H1 (cell line): ENCODE measurements at places on chromosomes 1 and 21. TPM values are rescaled to one million over a fixed set of nuclear protein-coding genes. Genes with fewer than 3 reads are reported as not detected.

DNA sequence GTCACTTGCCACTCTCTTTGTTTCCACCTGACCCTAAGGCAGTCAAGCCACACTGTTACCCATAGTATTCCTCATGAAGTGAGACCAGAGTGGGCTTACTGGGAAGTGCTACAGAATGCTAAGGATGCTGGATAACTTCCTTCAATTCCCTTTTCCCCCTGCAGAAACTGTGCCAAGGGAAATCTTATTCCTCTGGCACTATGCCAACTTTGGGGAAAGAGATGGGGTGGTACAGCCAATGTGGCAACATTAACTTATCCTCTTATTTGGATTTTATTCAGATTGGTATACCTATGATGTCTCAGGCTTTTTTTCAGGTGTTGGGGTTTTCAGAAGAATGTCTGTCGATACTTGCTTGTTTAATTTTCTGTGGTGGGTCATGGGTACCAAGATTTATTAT is 599.4 kb upstream of the PBX1 start:
- H3K4me1 ChIP-seq: no peaks in the 10 kb centered on the region
- no peak overlapping the region for H3K27ac ChIP-seq
- no peak overlapping the region for H3K4me3 ChIP-seq
- H3K36me3 ChIP-seq: no peaks in the 10 kb centered on the region
- DNase-seq: no peak
- H3K27me3 ChIP-seq: no peaks in the 10 kb centered on the region

GRCh38 chr1:19735440-19736127 is 64.1 kb downstream of the TMCO4 start:
- H3K36me3 ChIP-seq: no peaks in the 10 kb centered on the region
- H3K27ac ChIP-seq: no peak overlapping the region
- no peak for DNase-seq
- no peaks in the 10 kb centered on the region for H3K27me3 ChIP-seq
- no peak overlapping the region for H3K4me3 ChIP-seq

DNA sequence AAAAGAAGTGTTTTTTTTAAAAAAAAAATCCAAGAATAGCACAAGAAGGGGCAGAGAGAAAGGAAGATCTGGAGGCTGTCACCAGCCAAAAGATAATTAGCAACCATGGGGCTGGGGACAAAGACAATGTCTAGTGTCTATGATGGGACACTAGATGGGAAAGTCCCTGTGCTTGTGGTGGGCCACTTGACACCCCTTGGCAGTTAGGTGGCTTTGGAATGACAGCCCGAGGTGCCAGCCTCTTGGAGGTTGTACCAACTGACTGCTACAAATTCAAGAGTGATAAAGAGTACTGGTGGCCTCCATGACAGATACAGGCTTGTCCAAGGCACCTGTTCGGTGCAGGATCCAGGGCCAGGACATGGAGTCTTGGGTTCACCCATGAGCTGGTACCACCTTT is 21.6 kb downstream of the ATP2B4 start:
- no peaks in the 10 kb centered on the region for H3K27me3 ChIP-seq
- H3K4me3 ChIP-seq: no peak overlapping the region
- peaks cover 5% of the 10 kb centered on the region for H3K4me1 ChIP-seq
- no peak overlapping the region for H3K27ac ChIP-seq

GRCh38 chr1:181675918-181676190 is 192.5 kb downstream of the CACNA1E start:
- H3K27me3 ChIP-seq: no peaks in the 10 kb centered on the region
- no peak overlapping the region for H3K27ac ChIP-seq
- H3K4me3 ChIP-seq: no peak overlapping the region
- no peak for DNase-seq
- no peaks in the 10 kb centered on the region for H3K36me3 ChIP-seq

- DNase-seq: no peak
- no peaks in the 10 kb centered on the region for H3K27me3 ChIP-seq
- H3K27ac ChIP-seq: no peak overlapping the region
Measured at GRCh38 chr1:79792219-79792930, 785.8 kb upstream of the ADGRL4 start.

- H3K27ac ChIP-seq: no peak overlapping the region
- no peak for DNase-seq
- no peaks in the 10 kb centered on the region for H3K4me1 ChIP-seq
- no peaks in the 10 kb centered on the region for H3K36me3 ChIP-seq
- H3K27me3 ChIP-seq: no peaks in the 10 kb centered on the region
Measured at GRCh38 chr1:61816191-61816590, 73.9 kb downstream of the PATJ start.

DNA sequence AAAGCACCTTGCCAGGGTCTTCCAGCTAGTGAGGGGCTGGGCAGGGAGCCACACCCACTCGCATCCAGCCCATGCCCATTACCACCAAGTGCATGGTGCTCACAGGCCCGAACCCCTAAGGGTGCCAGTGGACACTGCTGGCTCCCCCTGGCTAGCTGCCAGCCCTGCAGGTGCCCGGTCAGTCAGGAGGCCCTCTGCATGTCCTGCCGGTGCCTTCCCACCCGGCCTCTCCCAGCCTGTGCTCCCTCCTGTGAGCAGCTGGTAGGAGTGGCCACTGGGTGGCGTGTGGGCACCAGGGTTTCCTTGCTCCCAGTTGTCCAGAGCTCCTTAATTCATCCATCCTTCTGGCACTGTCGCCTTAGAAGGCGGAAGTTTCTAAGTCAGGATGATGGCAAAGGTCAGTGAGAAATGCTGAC is 33.4 kb downstream of the QSOX1 start:
- H3K4me1 ChIP-seq: no peaks in the 10 kb centered on the region
- H3K36me3 ChIP-seq: peaks cover 6% of the 10 kb centered on the region
- H3K27ac ChIP-seq: no peak overlapping the region
- no peak for DNase-seq
- no peaks in the 10 kb centered on the region for H3K27me3 ChIP-seq

GRCh38 chr21:26169061-26169610 is 1.4 kb downstream of the APP start:
- no peaks in the 10 kb centered on the region; the same call in 1 of the 2 replicates for H3K27me3 ChIP-seq
- H3K36me3 ChIP-seq: no peaks in the 10 kb centered on the region; the same call in 1 of the 2 replicates
- no peak for DNase-seq
- H3K4me3 ChIP-seq: peak overlapping the region; percentile 95

GRCh38 chr1:28718586-28719331 is 18.0 kb upstream of the YTHDF2 start:
- no peaks in the 10 kb centered on the region for H3K27me3 ChIP-seq
- peaks cover 17% of the 10 kb centered on the region for H3K36me3 ChIP-seq
- no peak overlapping the region for H3K27ac ChIP-seq
- DNase-seq: no peak
- no peaks in the 10 kb centered on the region for H3K4me1 ChIP-seq

DNA sequence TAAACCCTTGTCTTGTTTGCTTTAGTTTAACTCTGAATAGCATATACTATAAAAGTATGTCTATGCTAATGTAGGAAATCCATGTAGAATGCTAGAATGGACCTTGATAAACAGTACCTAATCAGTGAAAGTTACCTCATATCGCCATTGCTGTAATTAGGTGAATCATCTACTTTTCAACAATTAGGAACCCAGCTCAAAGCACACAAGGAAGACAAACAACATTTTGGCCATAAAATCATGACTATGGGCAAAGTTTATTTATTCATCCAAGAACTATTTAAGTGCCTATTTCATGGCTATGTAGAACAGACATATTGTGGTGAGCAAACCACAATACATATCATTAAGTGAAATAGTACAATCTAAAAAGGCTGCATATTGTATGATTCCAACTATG is 1043.2 kb downstream of the BRINP3 start:
- no peaks in the 10 kb centered on the region for H3K27me3 ChIP-seq
- no peak for DNase-seq

GRCh38 chr1:42085596-42085995 is 67.6 kb upstream of the GUCA2B start:
- H3K27ac ChIP-seq: no peak overlapping the region
- no peaks in the 10 kb centered on the region for H3K36me3 ChIP-seq
- no peak for DNase-seq
- H3K4me3 ChIP-seq: no peak overlapping the region
- no peaks in the 10 kb centered on the region for H3K27me3 ChIP-seq

DNA sequence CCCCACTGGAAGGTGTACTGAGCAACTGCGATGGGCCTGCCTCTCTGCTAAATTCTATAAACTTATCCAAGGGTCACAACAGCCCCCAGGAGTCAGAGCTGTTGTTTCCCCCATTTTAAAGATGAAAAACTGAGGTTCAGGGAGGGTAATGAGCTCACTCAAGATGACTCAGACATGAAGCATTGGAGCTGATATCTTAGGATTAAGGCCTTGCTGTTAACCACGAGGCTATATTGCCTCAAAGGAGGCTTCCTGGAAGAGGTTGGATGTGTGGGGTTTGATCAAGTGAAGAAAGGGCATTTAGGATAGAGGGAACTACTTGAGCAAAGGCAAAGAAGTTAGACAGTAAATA is 6.7 kb downstream of the LDLRAP1 start:
- no peaks in the 10 kb centered on the region for H3K36me3 ChIP-seq
- H3K27ac ChIP-seq: no peak overlapping the region
- no peak overlapping the region for H3K4me3 ChIP-seq

DNA sequence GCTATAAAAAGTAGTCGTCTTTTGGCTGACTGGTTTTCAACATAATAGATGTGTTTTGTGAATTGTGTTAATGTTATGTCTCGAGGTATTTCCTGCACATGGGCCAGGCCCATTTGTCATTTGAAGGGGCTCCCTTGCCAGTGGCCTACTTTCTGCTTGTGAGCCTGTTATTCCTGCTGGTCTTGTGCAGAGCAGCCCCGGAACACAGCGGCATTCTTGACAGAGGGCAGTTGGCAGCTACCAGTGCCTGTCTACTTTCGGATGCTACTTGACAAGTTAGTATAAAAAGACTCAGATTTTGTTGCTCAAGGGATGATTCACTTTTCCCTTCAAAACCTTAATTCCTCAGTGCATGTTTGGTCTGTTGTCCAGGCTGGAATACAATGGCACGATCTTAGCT is 28.5 kb downstream of the PGM1 start:
- H3K27me3 ChIP-seq: no peaks in the 10 kb centered on the region
- no peaks in the 10 kb centered on the region for H3K4me1 ChIP-seq
- no peak for DNase-seq
- no peaks in the 10 kb centered on the region for H3K36me3 ChIP-seq

GRCh38 chr1:8721679-8722324 is 95.6 kb downstream of the RERE start:
- peaks cover 4% of the 10 kb centered on the region; the same call in 1 of the 2 replicates for H3K4me1 ChIP-seq
- no peak for DNase-seq
- H3K36me3 ChIP-seq: no peaks in the 10 kb centered on the region
- no peaks in the 10 kb centered on the region for H3K27me3 ChIP-seq
- no peak overlapping the region for H3K4me3 ChIP-seq
- no peak overlapping the region for H3K27ac ChIP-seq

DNA sequence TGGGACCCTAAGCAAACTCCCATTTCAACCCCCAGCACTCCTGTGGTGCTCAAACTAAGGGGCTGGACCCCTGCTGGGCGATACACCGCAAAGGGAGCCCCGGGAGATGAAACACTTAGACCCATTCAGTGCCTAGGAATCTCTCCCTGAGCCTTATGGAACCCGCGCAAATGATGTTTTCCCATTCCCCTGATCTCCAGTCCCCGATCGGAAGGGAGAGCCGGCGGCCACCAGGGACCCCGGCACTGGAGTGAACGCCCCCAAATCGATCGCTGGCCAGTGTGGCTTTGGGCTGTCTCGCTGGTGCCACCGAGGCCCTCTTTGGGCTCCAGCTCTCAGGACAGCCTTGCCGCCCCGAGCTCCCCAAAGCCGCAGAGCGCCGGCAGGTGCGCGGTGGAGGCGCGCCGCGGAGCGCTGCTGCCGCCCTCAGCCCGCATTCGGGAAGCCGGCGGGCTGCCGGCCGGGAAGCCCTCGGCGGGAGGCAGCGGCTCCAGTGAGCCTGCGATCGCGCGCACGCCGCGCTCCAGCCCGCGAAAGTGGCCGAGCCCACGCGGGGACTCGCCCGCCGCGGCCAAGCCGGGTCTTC is 1.1 kb downstream of the PLXNA2 start:
- no peak overlapping the region for H3K27ac ChIP-seq
- no peak for DNase-seq
- peaks cover 6% of the 10 kb centered on the region; the same call in 1 of the 2 replicates for H3K4me1 ChIP-seq
- peaks cover 16% of the 10 kb centered on the region for H3K27me3 ChIP-seq
- no peaks in the 10 kb centered on the region for H3K36me3 ChIP-seq

DNA sequence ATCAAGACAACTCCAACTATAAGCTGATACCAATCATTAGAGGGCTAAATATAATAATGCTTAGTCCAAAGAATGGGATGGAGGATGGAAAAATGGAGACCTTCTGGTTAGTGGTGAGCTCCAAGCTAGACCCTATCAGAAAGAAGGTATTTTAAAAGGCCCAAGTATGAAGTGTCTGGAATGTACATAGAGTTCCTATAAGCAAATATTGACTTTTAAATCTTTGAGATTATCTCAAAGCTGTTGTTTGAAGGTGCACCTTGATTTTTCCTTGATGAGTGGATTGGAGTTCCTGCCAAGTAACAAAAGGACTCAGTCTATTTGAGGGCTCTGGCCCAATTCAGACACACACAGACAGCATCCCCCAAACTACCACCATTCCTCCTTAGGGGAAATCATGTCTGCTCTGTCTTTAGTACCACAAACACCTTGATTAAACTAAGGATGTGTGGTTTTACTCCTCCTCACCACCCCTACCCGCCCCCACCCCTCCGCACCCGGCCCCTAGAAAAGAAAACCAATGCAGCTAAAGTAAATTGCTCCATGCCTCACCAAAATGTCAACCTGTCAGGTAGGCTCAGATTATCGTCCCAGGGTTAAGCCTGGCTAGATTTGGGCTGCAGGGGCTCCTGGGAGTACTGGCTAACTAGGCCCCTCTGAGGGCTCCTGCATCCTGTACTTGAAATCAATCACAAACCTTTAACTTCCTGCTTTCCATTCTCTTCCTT is 59.4 kb downstream of the CDC7 start:
- H3K4me1 ChIP-seq: peaks cover 5% of the 10 kb centered on the region; the same call in 1 of the 2 replicates
- H3K27ac ChIP-seq: no peak overlapping the region
- no peaks in the 10 kb centered on the region for H3K27me3 ChIP-seq
- H3K36me3 ChIP-seq: no peaks in the 10 kb centered on the region

DNA sequence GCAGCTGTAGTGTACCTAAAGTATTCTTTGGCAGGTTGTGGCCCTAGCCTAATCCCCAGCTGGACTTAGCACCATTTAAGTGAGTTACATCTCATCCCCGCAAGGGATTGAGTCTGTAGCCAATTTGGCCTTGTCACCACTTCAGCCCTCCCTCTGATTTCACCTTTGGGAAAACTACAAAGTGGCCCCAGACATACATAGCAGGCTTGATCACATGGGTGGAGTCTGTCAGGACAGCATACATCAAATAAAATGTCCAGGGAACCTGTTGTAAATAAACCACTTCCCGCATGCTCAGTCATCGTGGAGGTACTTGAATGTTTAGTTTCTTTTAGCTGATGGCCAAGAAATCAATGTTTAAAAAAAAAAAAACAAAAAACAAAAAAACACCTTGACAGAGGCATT is 142.5 kb downstream of the DHRS3 start:
- H3K4me3 ChIP-seq: no peak overlapping the region
- H3K27me3 ChIP-seq: no peaks in the 10 kb centered on the region
- no peak for DNase-seq
- no peak overlapping the region for H3K27ac ChIP-seq
- H3K36me3 ChIP-seq: no peaks in the 10 kb centered on the region; the same call in 1 of the 2 replicates
- no peaks in the 10 kb centered on the region for H3K4me1 ChIP-seq

GRCh38 chr1:206727981-206728696 is 42.4 kb upstream of the IL19 start:
- peaks cover 3% of the 10 kb centered on the region; the same call in 1 of the 2 replicates for H3K36me3 ChIP-seq
- peaks cover 6% of the 10 kb centered on the region for H3K4me1 ChIP-seq
- no peaks in the 10 kb centered on the region for H3K27me3 ChIP-seq
- DNase-seq: no peak
- H3K4me3 ChIP-seq: no peak overlapping the region

Gene EPHB2
- 15.7 and 17.2 TPM in 2 replicates for total RNA-seq

Gene RHEX
- total RNA-seq: not detected in 2 replicates

Gene CAP1
- 274 and 295 TPM in 2 replicates for total RNA-seq

Gene HJV
- total RNA-seq: 0.32 and 0.46 TPM in 2 replicates

Gene AKIRIN1
- 236 TPM in 2 replicates for total RNA-seq

Gene F13B
- total RNA-seq: not detected in 2 replicates

Gene CFAP45
- not detected in 2 replicates for total RNA-seq

Gene CFHR2
- not detected in 2 replicates for total RNA-seq

Gene NMNAT2
- total RNA-seq: 20.9 and 23.8 TPM in 2 replicates

Gene TMEM50A
- total RNA-seq: 92.3 and 98.6 TPM in 2 replicates

Gene RGS18
- not detected in 2 replicates for total RNA-seq
